ENCODE measurements at places on chromosomes 12 and 14.
A peak's percentile ranks its signal among the peaks of the same experiment; 100 is the strongest.

DNA sequence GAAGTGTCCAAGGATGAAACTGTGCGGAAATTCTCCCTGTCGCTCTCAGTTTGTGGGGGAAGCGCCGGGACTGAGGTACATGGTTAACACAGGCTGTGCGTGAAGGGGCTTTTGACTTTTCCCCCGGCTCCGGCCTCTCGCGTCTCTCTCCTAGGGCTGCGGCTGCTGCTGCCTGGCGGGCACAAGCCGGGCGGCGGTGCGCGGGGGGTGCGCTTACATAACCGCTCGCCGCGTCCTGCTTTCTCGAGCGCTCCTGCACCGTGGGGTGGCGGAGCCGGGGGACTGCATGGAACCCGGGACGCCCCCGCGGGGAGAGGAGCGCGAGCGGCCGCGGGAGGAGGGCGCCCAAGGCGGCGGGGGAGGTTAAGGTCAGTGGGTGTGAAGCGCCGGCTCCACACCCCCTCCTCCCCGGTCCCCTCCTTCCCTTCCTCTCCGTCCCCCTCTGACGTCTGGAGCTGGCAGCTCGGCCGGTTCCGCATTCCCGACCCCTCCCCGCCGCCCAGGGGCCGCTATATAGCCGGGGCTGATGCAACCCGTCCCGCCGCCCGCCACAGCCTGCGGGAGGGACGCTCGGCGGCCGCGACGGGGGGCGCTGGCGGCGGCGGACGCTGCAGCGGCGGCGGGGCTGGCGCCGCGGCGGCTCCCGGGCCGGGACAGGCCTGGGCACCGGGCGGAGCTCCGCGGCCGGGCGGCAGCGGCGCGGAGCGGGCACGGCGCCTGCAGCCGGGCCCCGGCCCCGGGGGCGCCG is at the start of gene JDP2:
Gene JDP2, plus strand, starts transcription at position 541 of the 748 bp plus-strand sequence. CDS start 9,899 bp downstream, outside the sequence.
- peak; percentile 33 for DNase-seq

- no peak for DNase-seq
These were observed 45.7 kb downstream of the EIF2S3B start for GRCh38 chr12:10551375-10551774.

DNA sequence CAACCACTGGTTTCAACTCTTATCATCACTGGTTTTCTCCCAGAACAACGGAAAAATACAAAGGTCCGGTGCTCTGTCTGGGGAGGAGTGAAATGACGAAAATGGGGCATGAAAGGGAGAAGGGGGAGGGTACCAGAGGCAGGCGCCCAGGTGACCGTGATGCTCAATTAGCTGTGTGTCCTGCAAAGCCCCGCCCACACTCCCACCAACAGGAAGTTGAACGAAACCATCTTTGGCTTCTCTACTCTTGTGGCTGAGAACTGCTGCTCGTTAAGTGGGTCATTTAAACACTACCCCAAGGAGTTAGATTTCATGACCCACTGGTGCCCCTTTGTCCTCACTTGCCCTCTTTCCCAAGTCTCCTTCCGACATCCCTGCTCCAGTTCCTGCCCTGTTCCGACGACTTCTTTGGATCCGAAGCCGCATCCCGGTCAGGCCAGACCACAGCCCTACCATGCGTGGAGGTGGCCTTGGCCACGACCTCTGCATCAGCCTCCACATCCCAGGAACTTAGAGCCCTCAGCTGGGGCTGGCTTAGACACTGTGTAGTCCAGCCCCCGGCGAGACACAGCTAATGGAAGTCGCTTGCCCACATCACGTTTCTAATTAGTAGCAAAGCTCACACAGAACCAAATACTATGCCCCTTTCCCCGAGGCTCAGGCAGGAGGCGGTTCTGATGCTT is 11.4 kb upstream of the LRTM2 start:
- DNase-seq: no peak

GRCh38 chr12:13537623-13538022 is 341.1 kb downstream of the EMP1 start:
- DNase-seq: no peak

DNA sequence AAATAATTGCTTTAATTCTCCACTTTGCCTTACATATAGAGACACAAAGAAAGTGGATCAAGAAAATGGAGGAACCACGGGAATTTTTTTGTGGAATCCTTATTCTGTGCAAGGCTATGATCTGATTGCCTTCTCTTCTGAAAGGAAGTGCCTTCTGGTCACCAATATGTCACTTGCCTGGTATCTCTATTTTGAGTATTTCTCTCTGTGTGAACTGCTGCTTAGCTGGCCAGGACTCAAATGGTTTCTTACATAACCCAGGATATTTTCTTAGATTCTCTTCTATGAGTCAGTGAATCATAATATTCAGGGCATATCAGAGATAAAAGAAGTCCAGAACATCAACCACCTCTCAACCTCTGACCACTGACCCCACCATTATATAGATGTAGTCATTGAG is 156.1 kb downstream of the DIO2 start:
- no peak for DNase-seq
